ENCODE measurements at places on chromosomes 16 and 17.

DNA sequence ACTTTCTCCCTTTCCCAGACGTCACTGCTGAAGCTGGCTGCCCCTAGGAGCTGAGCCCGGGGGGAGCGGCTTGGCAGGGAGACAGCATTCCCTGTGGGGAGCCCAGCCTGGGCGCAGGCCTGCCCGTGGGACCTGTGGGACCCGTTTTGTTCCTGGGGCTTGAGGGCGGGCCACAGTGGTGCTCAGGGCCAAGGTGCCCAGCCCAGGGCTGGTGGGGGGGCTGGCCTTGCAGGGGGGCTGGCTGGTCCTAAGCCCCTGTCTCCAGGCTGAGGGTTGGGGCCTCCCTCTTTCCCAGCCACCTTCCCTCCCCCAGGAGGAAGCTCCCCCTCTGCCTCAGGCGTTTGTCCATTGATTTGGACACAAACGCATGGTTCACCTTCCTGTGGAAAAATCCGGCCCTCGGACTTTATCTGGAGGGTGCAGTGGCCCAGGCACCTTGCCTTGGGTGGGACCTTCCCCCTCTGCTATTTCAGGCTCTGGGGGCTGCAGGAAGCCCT is 4.4 kb downstream of the NHERF2 start:
- H3K4me1 ChIP-seq = no peaks in the 10 kb centered on the region
- H3K27ac ChIP-seq = no peak overlapping the region
- H3K27me3 ChIP-seq = peaks cover 12% of the 10 kb centered on the region
- no peak overlapping the region for H3K4me3 ChIP-seq

DNA sequence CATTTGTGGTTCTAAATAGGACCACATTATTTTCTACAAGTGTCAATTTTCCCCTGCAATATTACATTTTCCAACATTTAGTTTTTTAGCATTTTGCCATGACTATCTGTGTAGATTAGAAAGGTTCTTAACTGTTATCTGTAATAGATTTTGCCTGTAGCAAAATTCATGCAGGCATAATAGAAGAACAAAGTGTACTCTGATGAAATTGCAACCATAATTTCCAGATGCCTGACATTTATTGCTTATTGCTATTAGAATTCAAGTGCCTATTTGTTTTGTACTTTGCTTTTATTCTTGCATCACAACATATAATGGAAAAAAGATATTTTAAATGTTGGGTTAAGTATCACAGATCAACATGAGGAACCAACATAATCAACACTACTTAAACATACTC is 337.7 kb downstream of the TOX3 start:
- no peaks in the 10 kb centered on the region for H3K4me1 ChIP-seq
- H3K27ac ChIP-seq = no peak overlapping the region
- DNase-seq = no peak
- no peaks in the 10 kb centered on the region for H3K27me3 ChIP-seq
- H3K36me3 ChIP-seq = no peaks in the 10 kb centered on the region

DNA sequence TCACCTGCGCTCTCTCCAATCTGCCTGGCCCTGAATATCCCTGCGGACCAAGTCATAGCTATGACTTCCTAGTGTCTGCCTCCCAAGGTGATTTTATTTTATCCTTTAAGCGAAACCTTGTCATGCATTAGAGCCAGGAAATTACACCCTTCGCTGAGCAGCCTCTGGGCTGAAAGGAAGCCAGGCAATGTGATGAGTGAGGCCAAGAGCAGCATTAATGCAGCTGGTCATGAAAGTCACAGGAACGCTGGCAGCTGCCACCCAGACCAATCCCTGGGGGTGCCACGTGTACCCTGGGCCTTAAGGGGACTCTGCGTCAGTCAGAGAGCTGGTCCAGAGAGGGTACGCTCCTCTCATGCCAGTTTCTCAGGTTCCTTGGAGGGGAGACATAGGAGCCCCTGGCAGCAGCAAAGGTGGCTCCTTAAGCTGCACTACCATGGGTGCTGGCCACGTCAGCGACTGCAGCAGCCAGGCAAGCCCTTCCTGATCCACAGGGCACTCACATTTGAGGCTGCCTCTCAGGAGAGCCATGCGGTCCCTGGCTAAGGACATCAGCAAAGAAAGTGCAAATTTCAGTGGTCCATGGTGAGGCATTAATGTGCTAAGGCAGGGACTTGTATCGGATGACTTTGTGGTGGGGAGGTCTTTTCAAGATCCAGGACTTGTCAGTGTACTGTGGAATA is 42.7 kb upstream of the WSCD1 start:
- no peaks in the 10 kb centered on the region for H3K36me3 ChIP-seq
- H3K4me1 ChIP-seq = no peaks in the 10 kb centered on the region
- H3K27ac ChIP-seq = no peak overlapping the region
- no peak for DNase-seq
- peaks cover 8% of the 10 kb centered on the region for H3K27me3 ChIP-seq

DNA sequence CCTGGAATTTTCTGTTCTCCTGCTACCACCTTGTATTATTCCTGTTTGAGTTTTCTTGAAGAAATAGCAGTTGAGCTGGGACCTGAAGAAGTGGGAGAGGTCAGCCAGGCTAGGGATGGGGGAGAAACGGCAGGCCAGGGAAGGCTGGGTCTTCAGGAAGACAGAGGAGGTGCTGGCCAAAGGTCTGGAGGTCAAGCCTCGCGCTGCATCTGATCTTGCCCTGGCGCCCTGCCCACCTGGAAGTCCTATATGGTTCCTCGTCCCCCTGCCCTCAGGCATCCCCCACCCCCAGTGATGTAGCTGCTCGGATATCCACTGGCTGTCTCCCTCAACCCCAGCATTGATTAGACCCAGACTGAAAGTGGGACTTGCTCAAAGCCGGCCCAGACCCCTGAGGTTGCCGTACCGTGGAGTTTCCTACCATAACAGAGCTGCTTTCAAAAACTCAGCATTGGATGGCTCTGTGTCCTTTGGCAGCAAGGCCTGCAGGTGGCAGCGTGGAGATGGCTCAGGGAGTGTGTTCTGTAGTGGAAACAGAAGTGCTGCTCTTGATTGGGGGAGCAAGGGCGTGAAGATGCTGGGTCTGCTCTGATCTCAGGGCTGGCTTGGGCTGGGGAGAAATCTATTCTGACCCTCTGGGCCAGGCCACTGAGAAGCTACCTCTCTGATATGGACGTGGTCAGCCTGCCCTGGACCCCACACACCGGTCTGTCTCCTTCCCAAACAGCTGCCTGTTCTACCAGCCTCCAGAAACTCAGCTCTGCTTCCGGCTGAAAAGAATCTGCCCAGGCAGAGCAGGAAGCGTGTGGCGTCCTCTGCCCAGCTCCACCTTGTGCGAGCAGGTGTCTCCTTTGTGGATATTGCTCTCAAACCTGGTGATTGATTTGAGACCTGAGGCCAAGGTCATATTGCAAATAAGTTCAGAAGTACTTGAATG is 107.0 kb upstream of the CACNG5 start:
- no peaks in the 10 kb centered on the region for H3K27me3 ChIP-seq
- peaks cover 26% of the 10 kb centered on the region for H3K4me1 ChIP-seq
- DNase-seq = peak; percentile 31
- no peak overlapping the region for H3K4me3 ChIP-seq
- H3K27ac ChIP-seq = peak overlapping the region; percentile 40

DNA sequence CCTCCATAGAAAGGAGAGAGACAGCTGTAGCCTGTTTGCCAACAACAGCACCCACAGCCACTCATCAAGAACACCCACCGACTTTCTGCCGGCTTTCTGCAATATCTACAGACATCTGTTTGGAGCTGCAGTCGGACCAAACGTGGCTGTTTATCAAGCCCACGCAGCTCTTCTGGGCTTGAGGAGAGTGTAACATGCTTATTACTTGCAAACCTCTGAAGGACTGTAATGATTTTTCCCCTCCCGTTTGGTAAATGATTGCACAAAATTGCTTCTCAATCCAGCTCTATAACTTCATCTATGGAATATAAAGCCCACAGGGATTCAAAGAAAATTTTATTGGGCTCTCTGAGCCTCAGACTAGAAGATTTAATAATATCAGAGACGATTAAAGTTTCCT is 100.5 kb downstream of the VAT1L start:
- H3K4me1 ChIP-seq = no peaks in the 10 kb centered on the region
- no peaks in the 10 kb centered on the region for H3K36me3 ChIP-seq
- no peak for DNase-seq

- no peaks in the 10 kb centered on the region for H3K27me3 ChIP-seq
- DNase-seq = no peak
- H3K4me1 ChIP-seq = no peaks in the 10 kb centered on the region
- H3K4me3 ChIP-seq = no peak overlapping the region
- H3K27ac ChIP-seq = no peak overlapping the region
- peaks cover 5% of the 10 kb centered on the region for H3K36me3 ChIP-seq
Measured at GRCh38 chr16:2163211-2163881, 7.8 kb downstream of the TRAF7 start.

Measured in activated T-helper 1 cell treated with anti-CD3 and anti-CD28 coated beads, Interleukin-12 subunit alpha, Interleukin-12 subunit beta, Interleukin-2, Interleukin-4 antibody, amounts not matched to agents 30 ng/mL and 10 ng/mL and 1 ng/mL, durations not matched to agents 14 hours and 24 hours and 36 hours (primary cell).